ENCODE measurements at places on chromosomes 7 and 10.

- no peak for DNase-seq
These were observed 65.3 kb upstream of the ZMIZ1 start for GRCh38 chr10:79003183-79004100.

GRCh38 chr10:75229971-75230370 lies 5.8 kb downstream of the COMTD1 start:
- peak; percentile 59 for DNase-seq

- no peak for DNase-seq
These were observed 53.9 kb upstream of the EFCAB10 start for GRCh38 chr7:105635197-105635596.

DNA sequence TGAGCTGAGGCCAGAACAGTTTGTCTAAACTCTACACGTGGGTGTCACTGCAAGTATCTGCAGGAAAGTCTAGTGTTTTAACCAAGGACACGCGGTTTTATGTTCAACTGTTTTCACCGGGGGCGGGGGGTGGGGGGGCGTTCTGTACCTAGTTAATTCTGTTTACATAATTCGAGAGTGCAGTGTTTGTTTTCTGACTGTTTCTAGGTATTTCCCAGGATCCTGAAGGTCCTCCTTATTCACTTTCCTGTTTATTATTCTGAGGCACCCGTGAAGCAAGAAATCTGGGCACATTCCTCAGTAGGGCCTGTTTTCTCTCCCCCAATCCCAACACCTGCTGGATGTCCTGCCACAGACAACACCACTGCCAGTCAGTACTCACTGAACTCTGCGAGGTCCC lies 7.6 kb downstream of the LOXL4 start:
- no peak for DNase-seq

GRCh38 chr7:45131891-45132290 lies 20.4 kb upstream of the TBRG4 start:
- no peak for DNase-seq

DNA sequence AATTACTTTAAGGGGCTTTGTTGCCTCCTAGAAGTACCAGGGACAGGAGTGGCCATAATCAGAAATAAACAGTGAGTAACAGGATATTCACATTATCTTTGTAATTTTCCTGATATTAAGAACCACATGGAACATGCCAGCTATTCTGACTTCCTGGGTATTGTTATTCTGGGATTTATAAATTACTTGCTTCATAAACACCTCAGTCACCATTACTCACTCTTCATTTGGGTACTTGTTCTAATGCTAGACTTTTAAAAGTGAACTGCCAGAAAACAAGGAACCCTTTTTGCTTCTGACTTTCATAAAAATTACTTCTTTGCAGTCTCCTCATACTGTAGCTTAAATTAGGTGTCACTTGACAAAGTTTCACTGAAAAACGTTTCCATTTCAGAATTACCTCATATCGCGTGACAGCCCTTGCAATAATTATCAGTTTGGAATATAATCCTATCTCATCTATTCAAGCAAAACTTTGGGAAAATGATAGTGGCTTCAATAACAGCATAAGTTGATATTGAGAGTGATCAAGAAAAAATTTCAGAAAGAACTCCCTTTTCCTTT lies 29.8 kb downstream of the CABCOCO1 start:
- peak; percentile 43 for DNase-seq

DNA sequence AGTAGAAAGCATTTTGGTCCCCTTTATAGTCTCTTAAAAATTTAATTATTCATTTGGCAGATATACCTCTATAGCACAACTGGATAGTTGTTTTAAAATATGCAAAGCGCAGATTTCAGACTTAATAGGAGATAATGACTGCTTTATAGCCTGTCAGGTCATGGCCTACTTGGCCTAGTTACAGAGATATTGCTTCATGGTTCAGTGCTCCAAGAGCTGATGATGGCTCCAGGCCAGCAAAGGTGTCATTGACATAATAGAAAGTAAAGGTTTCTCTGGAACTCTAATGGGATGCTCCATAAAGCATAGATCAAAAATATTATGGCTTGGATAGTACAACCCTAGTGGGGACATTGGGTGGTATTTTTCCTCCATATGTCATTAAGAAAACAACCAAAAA lies 285.7 kb downstream of the NXPH1 start:
- DNase-seq: no peak

DNA sequence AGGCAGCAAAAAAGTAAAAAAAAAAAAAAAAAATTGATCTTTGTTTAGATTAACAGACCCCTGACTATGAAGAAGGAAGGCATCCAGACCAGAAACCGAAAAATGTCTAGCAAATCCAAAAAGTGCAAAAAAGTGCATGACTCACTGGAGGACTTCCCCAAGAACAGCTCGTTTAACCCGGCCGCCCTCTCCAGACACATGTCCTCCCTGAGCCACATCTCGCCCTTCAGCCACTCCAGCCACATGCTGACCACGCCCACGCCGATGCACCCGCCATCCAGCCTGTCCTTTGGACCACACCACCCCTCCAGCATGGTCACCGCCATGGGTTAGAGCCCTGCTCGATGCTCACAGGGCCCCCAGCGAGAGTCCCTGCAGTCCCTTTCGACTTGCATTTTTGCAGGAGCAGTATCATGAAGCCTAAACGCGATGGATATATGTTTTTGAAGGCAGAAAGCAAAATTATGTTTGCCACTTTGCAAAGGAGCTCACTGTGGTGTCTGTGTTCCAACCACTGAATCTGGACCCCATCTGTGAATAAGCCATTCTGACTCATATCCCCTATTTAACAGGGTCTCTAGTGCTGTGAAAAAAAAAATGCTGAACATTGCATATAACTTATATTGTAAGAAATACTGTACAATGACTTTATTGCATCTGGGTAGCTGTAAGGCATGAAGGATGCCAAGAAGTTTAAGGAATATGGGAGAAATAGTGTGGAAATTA lies 19.4 kb downstream of the GATA3 start:
- no peak for DNase-seq

- DNase-seq: no peak
These were observed 117.2 kb upstream of the FAM133B start for GRCh38 chr7:92707435-92707834.

Data from dermis blood vessel endothelial cell (primary cell).